Activated T-cell treated with anti-CD3 and anti-CD28 coated beads, Interleukin-2, amount 50 U/mL, for 72 hours (primary cell): ENCODE measurements at places on chromosomes 12 and 14. TPM values are rescaled to one million over a fixed set of nuclear protein-coding genes. Genes with fewer than 3 reads are reported as not detected.

DNA sequence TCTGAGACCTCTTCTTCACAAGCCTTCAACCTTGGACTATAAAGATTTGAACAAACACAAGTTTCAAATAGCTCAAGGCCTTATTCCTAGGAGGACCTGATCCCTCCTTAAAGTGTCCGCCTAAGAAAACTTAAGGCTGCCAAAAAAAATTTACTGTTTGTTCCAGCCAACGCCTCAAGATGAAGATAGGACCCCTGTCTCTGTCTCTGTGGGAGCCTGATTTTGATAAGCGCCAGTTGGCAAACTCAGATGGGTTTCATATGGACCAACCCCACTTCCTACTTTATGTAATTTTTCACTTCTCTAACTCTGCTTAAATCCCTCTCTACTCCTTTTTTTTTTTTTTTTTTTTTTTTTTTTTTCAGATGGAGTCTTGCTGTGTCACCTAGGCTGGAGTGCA lies 11.0 kb downstream of the FKBP3 start:
- H3K27ac ChIP-seq: no peak overlapping the region
- no peak overlapping the region for H3K4me3 ChIP-seq
- no peaks in the 10 kb centered on the region for H3K27me3 ChIP-seq
- no peaks in the 10 kb centered on the region for H3K4me1 ChIP-seq

DNA sequence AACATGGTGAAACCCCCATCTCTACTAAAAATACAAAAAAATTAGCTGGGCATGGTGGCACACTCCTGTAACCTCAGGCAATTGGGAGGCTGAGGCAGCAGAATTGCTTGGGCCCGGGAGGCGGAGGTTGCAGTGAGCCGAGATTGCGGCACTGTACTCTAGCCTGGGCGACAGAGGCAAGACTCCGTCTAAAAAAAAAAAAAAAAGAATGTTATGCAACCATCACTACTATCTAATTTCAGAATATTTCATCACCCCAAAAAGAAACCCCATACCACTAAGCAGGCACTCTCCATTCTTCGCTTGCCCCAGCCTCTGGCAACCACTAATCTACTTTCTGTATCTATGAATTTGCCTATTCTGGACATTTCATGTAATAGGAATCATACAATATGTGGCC lies 68.8 kb upstream of the AMN start:
- DNase-seq: no peak
- H3K36me3 ChIP-seq: peaks cover 23% of the 10 kb centered on the region
- H3K27ac ChIP-seq: peak overlapping the region; percentile 68
- peaks cover 40% of the 10 kb centered on the region for H3K4me1 ChIP-seq
- H3K4me3 ChIP-seq: peak overlapping the region; percentile 26

GRCh38 chr12:98532687-98533304 lies 17.4 kb downstream of the TMPO start:
- no peaks in the 10 kb centered on the region for H3K27me3 ChIP-seq
- peak overlapping the region; percentile 46 for H3K27ac ChIP-seq
- no peak overlapping the region for H3K4me3 ChIP-seq
- DNase-seq: no peak
- H3K36me3 ChIP-seq: peaks cover 4% of the 10 kb centered on the region
- H3K4me1 ChIP-seq: peaks cover 10% of the 10 kb centered on the region

- H3K27ac ChIP-seq: no peak overlapping the region
- peaks cover 12% of the 10 kb centered on the region for H3K27me3 ChIP-seq
- H3K4me3 ChIP-seq: no peak overlapping the region
Observed at GRCh38 chr12:32104572-32105355, 1.9 kb upstream of the BICD1 start.

- DNase-seq: no peak
- no peak overlapping the region for H3K4me3 ChIP-seq
- no peaks in the 10 kb centered on the region for H3K36me3 ChIP-seq
Observed at GRCh38 chr12:82434392-82434911, 76.1 kb downstream of the METTL25 start.

- peak; percentile 64 for DNase-seq
- peak overlapping the region; percentile 69 for H3K27ac ChIP-seq
- peak overlapping the region; percentile 68 for H3K4me3 ChIP-seq
- H3K27me3 ChIP-seq: peaks cover 59% of the 10 kb centered on the region
Observed at GRCh38 chr12:122874081-122874480, 21.8 kb downstream of the VPS37B start.

DNA sequence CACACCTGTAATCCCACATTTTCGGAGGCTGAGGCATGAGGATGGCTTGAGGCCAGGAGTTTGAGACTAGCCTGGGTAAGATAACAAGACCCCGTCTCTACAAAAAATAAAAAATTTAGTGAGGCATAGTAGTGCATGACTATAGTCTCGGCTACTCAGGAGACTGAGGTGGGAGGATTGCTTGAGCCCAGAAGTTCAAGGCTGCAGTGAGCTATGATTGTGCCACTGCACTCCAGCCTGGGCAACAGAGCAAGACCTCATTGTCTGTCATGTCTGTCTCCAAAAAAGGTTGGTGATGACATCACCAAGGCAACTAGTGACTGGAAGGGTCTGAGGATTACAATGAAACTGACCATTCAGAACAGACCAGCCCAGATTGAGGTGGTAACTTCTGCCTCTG lies 83.5 kb upstream of the COCH start:
- H3K36me3 ChIP-seq: no peaks in the 10 kb centered on the region
- H3K27me3 ChIP-seq: peaks cover 24% of the 10 kb centered on the region
- H3K4me1 ChIP-seq: no peaks in the 10 kb centered on the region
- no peak overlapping the region for H3K27ac ChIP-seq
- DNase-seq: no peak

DNA sequence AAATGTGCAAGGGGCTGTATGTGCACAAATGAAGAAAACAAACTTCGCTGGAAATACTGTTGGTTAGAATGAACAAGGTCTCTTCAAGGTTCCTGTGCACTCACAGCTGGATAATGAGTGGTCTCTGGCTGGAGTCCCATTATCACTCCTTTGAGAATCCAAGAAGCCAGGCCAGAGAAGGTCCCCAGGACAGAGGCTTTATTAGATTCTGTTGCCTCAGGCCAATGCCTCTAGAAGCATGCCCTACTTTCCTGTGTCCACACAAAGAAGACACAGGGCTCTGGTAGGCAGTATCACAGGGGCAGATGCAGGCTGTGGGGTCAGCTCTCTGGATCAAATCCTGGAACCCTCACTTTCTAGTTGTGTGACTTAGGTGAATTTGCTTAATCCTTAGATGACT lies 384.7 kb downstream of the GRIN2B start:
- no peaks in the 10 kb centered on the region for H3K4me1 ChIP-seq
- DNase-seq: no peak
- no peak overlapping the region for H3K27ac ChIP-seq
- no peaks in the 10 kb centered on the region for H3K36me3 ChIP-seq
- H3K4me3 ChIP-seq: no peak overlapping the region

- no peak overlapping the region for H3K4me3 ChIP-seq
- DNase-seq: no peak
- no peak overlapping the region for H3K27ac ChIP-seq
- H3K36me3 ChIP-seq: no peaks in the 10 kb centered on the region
- H3K27me3 ChIP-seq: no peaks in the 10 kb centered on the region
Observed at GRCh38 chr12:2111826-2112225, 59.0 kb downstream of the CACNA1C start.

DNA sequence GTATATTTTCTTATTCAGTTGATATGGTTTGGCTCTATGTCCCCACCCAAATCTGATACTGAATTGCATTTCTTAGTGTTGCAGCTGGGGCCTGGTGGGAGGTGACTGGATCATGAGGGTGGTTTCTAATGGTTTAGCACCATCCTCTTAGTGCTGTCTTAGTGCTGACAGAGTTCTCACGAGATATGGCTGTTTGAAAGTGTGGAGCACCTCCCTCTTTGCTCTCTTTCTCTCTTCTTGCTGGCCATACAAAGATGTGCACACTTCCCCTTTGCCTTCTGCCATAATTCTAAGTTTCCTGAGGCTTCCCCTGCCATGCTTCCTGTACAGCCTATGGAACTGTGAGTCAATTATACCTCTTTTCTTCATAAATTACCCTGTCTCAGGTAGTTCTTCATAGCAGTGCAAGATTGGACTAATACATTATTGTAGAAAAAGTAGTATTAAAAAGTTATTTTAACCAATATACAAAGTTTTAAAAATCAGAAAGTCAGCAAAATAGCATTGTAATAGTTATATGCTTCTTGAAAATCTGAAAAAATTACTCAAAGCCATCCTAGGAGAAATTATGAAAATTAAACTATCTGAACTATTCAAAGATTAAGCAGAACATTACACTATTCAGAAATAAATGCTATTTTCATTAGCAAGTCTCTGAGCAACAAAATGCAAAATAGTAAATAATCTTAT lies 84.1 kb downstream of the PPP1R12A start:
- H3K27ac ChIP-seq: no peak overlapping the region
- DNase-seq: no peak
- H3K27me3 ChIP-seq: no peaks in the 10 kb centered on the region
- peaks cover 4% of the 10 kb centered on the region for H3K36me3 ChIP-seq
- H3K4me3 ChIP-seq: no peak overlapping the region

GRCh38 chr14:51575349-51576116 lies 76.2 kb upstream of the FRMD6 start:
- no peak for DNase-seq
- H3K4me1 ChIP-seq: no peaks in the 10 kb centered on the region
- H3K27ac ChIP-seq: no peak overlapping the region
- H3K36me3 ChIP-seq: no peaks in the 10 kb centered on the region
- H3K27me3 ChIP-seq: peaks cover 27% of the 10 kb centered on the region

DNA sequence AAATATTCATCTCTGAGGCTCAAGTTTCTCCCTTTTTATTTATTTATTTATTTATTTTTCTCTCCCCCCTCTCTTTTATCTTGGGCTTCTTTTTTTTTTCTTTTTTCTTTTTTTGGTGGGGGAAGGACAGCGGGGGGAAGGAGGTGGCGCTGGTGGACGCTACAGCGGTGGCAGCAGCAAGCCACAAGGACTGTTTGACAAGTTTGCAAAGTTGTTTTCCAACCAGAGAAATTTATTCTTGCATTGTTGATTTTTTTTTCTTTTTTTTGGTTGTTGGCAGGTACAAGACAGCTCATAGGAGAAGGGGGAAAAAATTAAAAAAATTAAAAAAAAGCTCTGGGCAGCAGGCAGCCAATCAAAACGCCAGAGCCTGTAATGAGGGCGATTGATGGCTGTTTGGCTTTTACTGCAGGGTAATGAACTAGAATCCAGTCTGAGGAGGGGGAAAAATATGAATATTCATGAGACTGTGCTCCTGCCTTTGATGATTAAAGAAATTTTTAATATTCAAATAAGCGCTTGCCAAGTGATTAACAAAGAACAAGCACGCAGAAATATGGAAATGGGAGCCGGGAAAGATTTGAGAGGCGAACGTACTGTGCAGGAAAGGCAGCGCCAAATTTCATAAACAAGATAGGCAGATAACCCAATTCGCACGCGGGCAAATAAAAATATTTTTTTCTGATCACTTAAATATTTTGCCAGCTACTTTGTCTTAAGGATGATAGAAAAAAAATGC lies 36.2 kb downstream of the BCL11B start:
- peak overlapping the region; percentile 97 for H3K27ac ChIP-seq
- H3K27me3 ChIP-seq: no peaks in the 10 kb centered on the region
- peaks cover 2% of the 10 kb centered on the region for H3K36me3 ChIP-seq
- H3K4me3 ChIP-seq: peak overlapping the region; percentile 90

The LRRC9 gene
- not detected for total RNA-seq

The LACRT gene
- total RNA-seq: not detected

The INHBC gene
- not detected for total RNA-seq

The GDF11 gene
- 3.4 TPM for total RNA-seq

The CEBPE gene
- total RNA-seq: 0.36 TPM

The KRT77 gene
- not detected for total RNA-seq
